ENCODE measurements at places on chromosomes 7 and 10.
A peak's percentile ranks its signal among the peaks of the same experiment; 100 is the strongest.

- H3K36me3 ChIP-seq, result no peaks in the 10 kb centered on the region
- peaks cover 43% of the 10 kb centered on the region for H3K27me3 ChIP-seq
- no peak for DNase-seq
- no peak overlapping the region for H3K27ac ChIP-seq
Measured at GRCh38 chr7:70421319-70421718, 710.6 kb upstream of the GALNT17 start.

GRCh38 chr10:35640474-35640873 lies 1.6 kb downstream of the FZD8 start:
- no peak for DNase-seq
- peaks cover 20% of the 10 kb centered on the region for H3K27me3 ChIP-seq
- no peaks in the 10 kb centered on the region for H3K36me3 ChIP-seq

DNA sequence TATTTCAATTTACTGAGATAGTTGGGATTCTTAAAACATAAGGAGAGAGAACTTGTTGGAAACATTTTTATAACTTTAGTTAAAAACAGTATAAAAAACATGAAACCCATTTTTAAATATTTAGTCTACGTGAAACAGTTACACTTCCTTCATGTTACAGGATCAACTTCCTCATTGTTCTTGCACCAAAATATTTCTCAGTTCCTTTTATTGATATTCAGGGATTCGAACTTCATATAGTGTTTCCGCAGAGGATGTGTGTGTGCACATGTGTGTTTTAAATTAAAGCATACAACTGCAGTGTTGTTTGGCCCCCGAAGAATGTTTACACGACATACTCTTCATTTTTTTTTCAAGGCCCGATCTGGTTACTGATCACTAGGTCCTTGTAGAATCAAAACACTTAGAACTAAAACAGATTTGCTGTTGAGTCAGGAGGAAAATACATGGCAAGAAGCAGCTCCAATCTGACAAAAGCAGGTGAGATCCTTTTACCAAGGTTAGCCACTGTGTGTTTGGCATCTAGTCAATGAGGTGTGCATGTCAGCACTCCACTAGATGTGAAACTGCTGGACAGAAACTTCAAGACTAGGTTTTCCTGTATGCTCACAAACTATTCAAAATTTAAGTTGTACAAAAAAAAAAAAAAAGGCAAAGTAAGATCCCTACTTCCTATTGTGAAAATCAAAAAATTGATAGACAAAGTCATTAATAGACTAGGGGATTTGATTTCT lies 60.4 kb downstream of the INSYN2A start:
- H3K4me3 ChIP-seq, result no peak overlapping the region
- H3K27me3 ChIP-seq, result no peaks in the 10 kb centered on the region
- no peaks in the 10 kb centered on the region for H3K4me1 ChIP-seq
- no peak overlapping the region for H3K27ac ChIP-seq
- DNase-seq, result no peak

GRCh38 chr10:97321804-97322190 lies 2.7 kb downstream of the FRAT1 start:
- no peaks in the 10 kb centered on the region for H3K36me3 ChIP-seq
- H3K4me3 ChIP-seq, result no peak overlapping the region
- DNase-seq, result no peak
- no peaks in the 10 kb centered on the region for H3K4me1 ChIP-seq

DNA sequence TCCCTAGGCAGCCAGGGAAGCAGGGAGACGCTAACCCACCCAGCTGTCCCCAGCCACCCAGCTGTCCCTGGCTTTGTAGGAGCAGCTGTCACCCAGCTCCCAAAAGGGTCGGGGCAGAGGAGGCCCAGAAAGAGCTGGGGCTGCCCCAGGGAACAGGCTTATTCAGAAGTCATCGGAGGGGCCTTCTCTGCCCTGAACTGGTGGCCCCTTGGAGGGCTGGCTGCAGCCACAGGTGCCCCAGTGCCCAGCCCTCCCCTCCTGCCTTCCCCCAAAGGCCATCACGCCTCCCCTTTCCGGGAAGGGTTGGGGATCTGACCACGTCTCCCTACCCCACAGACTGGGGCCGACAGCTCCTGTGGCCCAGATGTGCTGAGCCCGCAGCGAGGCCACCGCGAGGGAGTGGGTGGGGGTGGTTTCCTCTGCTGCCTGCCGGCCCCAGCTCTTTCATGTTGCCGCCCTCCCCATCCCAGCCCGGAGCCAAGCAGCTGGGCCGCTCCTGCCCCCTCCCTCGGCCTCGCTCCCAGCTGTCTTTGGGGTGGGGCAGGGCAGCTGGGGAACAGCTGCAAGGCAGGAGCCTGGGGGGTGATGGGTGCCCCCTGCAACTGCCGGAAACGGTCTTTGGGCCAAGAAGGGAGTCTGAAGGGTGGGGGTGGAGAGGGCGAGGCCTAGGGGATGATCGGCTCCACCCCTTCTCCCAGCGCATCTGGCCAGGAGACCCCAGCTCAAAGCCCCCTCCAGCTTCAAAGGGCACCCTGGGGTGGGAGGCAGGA lies 16.8 kb downstream of the TRIM8 start:
- DNase-seq, result no peak
- H3K27me3 ChIP-seq, result no peaks in the 10 kb centered on the region
- no peaks in the 10 kb centered on the region for H3K4me1 ChIP-seq
- no peak overlapping the region for H3K27ac ChIP-seq

- no peaks in the 10 kb centered on the region for H3K36me3 ChIP-seq
- no peaks in the 10 kb centered on the region for H3K4me1 ChIP-seq
- no peak within 1 kb of the TSS for H3K4me3 ChIP-seq
- no peaks in the 10 kb centered on the region for H3K27me3 ChIP-seq
- H3K27ac ChIP-seq, result no peak within 1 kb of the TSS
Measured at GRCh38 chr10:27745732-27746396, at the start of gene MKX. TSS of gene MKX (minus strand) at chr10:27745819. CDS start at chr10:27743415, 2,404 bp downstream.

DNA sequence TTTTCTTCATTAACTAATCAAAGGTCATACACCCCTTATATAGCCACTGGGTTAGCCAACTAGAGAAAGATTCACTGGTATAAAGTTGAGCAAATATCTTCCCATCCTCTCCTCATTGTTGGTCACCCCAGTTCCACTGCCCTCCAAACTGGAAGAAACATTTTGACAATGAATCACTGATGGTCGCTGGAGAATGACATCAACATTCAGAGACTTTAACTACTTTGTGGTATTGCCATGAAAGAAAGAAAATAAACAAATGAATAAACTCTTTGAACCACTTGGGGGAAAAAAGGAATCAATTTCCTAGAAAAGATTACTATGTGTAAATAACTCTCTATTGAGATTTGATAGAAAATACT lies 23.4 kb downstream of the HYCC1 start:
- no peak overlapping the region for H3K4me3 ChIP-seq
- H3K4me1 ChIP-seq, result no peaks in the 10 kb centered on the region
- no peaks in the 10 kb centered on the region for H3K36me3 ChIP-seq
- no peak overlapping the region for H3K27ac ChIP-seq
- no peaks in the 10 kb centered on the region for H3K27me3 ChIP-seq

- peak overlapping the region; percentile 89 for H3K27ac ChIP-seq
- no peaks in the 10 kb centered on the region for H3K36me3 ChIP-seq
- H3K4me3 ChIP-seq, result peak overlapping the region; percentile 16
- peaks cover 19% of the 10 kb centered on the region for H3K4me1 ChIP-seq
Measured at GRCh38 chr10:4678023-4678950, 147.7 kb upstream of the AKR1E2 start.

DNA sequence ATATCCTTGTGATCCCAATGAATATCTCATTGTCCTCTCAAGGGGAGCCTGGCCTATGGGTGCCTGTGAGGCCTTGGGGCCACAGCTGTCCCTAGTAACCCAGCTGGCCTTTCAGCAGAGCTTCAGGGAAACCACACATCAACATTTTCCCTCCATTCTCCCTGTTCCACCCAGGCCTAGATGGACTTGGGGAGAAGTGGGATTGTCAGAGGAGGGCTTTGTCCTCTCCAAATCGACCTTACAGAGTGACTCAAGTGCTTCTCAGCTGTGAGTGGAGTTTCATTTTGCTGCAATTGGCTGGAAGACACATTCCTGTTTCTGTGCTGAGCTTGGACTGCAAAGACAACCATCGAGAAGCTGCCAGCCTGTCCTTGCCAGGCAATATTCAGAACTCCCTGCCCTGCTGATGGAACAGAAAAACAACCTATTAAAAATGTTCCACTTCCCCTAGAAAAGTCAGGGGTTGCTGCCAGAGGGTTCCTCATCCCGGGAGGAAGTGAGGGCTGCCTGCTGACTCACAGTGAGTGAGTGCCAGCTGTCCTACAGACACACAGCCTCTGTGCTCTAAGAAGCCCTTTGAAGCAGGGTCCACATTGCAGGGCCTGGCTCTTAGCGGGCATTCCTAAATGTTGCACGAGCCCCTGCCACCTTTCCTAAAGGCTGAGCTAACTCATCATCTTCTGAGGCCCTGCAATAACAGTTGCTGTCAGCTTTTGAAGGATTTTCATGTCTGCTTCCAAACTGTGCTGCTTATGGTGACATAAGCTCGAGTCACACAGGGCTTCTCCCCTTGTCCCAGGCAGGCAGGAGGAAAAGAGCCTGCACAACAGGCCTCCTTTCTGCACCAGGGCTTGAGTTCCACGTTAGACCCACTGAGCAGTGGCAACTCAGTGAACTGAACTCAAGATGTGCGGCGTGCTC lies 20.5 kb downstream of the STRA8 start:
- no peaks in the 10 kb centered on the region for H3K27me3 ChIP-seq
- peak; percentile 48 for DNase-seq
- H3K27ac ChIP-seq, result peak overlapping the region; percentile 68

DNA sequence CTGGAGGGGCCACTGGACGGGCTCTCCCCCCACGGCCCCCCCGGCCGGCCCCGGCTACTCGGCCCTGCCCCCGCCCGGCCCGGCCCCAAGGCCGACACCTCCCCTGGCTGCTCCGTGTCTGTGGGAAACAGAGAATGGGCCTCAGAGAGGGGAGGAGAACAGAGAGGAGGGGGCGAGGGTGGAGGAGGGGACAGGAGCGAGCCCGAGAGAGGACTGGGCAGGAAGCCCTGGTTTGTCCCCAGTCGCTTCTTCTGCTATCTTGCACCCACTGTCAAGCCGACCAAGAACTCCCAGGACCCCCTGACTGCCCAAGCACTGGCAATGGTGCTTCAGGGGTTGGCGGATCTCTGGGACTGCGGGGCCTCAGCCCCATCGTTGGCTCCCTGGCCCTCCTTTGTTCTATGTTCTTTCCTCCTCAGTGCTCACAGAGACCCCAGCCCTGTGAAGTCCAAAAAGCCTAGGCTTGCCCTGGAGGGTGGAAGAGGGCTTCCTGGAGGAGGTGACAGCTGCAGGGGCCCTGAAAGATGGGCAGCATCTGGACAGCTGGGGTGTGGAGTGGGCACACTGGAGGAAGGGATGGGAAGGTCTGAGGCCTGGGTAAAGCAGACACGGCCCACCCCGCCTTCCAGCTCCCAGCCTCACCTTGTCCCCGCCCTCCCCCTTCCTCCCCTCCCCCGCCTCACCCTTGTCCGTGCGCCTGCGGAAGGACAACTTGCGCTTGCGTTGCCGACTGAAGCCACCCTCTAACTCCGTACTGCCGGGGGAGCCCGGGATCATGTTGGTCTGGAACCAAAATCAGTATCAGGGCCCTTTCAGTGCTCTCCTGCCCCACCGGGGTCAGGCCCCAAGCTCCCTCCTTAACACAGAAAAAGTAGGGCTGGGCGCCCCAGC lies 30.1 kb downstream of the KCNH2 start:
- H3K36me3 ChIP-seq, result no peaks in the 10 kb centered on the region
- peaks cover 79% of the 10 kb centered on the region for H3K27me3 ChIP-seq
- no peak overlapping the region for H3K27ac ChIP-seq
- no peak overlapping the region for H3K4me3 ChIP-seq
- no peak for DNase-seq
- no peaks in the 10 kb centered on the region for H3K4me1 ChIP-seq

GRCh38 chr10:95562341-95562965 lies 1.3 kb upstream of the SORBS1 start:
- no peak for DNase-seq
- H3K4me1 ChIP-seq, result no peaks in the 10 kb centered on the region
- no peak overlapping the region for H3K4me3 ChIP-seq
- H3K27me3 ChIP-seq, result no peaks in the 10 kb centered on the region
- no peaks in the 10 kb centered on the region for H3K36me3 ChIP-seq

DNA sequence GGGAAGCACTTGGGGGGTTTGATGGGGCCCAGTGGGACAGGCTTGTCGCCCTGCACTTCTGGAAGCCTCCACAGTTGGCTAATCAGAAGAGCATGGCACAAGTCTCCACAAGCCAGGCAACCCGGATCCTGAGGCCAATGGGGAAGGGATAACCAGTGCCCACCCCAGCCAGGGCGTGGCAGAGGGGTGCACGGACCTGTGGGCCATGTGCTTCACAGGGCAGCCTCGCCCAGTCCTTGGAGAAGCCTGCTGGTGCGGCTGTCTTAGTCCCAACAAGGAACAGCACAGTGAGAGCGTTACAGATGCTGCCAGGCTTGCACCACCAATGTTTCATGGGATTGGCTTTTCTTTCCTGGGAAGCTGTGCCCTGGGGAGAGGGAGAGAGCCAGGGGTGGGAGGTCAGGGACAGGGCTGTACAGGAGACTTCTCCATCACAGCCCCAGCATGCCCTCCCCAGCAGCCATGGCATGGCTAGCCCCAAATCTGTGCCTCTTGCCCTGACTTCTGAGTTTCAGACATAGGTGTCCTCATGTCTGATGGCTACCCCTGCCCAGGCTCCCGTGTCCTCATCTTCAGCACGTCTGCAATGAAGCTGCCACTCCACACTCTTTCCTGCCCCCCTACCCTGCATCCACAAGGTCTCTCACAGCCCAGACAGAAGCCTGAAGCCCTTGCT lies 116.0 kb downstream of the PTPN20 start:
- no peak for DNase-seq

DNA sequence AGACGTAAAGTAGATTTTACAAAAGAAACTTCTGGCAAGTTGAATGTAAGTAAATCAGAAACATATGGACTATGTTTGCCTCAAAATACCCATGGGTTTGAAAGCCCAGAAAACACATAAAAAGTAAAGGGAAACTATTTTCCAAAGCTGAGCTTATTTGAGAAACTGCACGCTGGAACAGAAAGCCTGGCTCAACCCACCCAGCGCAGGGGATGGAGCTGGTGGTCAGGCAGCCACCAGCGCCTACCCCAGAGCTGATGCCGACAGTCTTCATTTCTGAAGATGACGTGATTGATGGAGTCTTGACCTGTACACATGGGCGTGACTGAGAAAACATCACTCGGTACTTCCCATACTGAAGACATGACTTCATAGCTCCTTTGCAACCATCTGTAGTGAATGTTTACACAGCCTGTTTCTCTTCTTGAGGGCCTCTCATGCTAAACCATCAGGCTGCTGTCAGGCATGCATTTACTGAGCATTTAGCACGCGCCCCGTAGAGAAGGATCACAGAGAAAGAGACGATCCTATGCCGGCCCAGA lies 232.6 kb upstream of the AUTS2 start:
- no peak overlapping the region for H3K4me3 ChIP-seq
- no peaks in the 10 kb centered on the region for H3K27me3 ChIP-seq
- H3K27ac ChIP-seq, result no peak overlapping the region
- no peaks in the 10 kb centered on the region for H3K4me1 ChIP-seq
- no peak for DNase-seq

GRCh38 chr10:61286686-61287085 lies 166.5 kb downstream of the TMEM26 start:
- H3K4me3 ChIP-seq, result no peak overlapping the region
- H3K4me1 ChIP-seq, result peaks cover 6% of the 10 kb centered on the region
- H3K27ac ChIP-seq, result no peak overlapping the region

GRCh38 chr7:7521259-7521658 lies 14.4 kb downstream of the COL28A1 start:
- no peak overlapping the region for H3K27ac ChIP-seq
- DNase-seq, result no peak
- H3K4me3 ChIP-seq, result no peak overlapping the region
- H3K4me1 ChIP-seq, result no peaks in the 10 kb centered on the region
